ENCODE measurements at places on chromosomes 12 and 14.

GRCh38 chr14:68168460-68169109, 349.0 kb downstream of the RAD51B start:
- DNase-seq = no peak

DNA sequence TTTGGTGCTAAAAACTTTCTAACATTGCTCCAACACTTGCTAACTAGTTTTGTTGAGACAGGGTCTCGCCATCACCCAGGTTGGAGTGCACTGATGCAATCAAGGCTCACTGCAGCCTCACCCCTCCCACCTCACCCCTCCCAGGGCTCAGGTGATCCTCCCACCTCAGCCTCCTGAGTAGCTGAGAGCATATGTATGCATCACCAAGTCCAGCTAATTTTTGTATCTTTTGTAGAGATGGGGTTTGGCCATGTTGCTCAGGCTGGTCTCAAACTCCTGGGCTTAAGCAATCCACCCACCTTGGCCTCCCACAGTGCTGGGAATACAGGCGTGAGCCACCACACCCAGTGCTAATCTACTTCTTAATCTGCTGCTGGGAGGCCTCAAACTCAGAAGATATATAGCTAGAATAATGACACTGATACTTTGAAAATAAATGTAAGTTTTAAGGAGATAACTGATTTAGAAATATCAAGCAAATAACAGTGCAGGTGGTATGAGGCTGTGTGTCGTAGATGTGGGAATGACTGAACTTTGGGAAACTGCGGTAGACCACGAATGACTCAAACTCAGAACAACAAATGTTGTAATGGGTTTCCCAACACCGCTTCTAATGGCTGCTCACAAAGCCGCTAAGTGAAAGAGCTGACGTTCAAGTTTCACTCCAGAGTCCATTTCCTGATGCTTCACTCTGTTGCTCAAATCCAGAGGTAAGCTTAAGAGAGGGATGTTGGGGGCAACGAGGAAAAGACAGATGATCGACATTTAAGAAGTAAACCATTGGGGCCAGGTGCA, 10.0 kb downstream of the TMCC3 start:
- DNase-seq = no peak

- DNase-seq = no peak
Measured at GRCh38 chr12:90292183-90292582, 583.5 kb upstream of the ATP2B1 start.

DNA sequence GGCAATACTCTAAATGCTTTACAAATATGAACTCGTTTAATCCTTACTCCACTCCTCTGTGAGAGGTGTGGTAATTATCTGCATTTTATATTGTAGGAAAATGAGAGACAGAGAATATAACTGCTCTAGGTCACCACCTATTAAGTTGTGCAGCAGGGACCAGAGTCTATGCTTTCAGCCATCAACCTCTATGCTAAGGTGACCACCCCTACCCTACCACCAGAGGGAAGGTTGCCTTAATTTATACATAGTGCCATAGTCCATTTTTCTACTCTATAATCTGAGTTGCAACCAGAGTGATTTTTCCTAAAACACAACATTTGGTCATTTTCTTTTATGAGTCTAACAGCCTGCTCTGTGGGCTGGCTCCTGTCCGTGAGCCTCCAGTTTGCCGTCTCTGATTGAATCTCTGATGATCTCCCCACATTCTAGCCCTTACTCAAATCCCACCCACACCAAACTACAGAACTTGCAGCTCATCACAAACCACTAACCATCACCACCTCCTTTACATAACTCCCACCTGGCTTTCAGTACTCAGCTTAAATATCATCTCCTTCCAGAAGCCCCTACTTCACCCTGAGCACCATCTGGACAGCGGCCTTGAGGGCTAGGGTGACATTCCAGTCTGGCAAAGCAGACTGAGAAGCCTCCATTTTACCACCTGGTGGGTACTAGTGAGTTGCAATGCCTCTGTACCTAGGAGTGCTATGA, 126.6 kb downstream of the PPM1H start:
- no peak for DNase-seq

- DNase-seq = no peak
Measured at GRCh38 chr12:22160396-22161003, 114.5 kb downstream of the CMAS start.

DNA sequence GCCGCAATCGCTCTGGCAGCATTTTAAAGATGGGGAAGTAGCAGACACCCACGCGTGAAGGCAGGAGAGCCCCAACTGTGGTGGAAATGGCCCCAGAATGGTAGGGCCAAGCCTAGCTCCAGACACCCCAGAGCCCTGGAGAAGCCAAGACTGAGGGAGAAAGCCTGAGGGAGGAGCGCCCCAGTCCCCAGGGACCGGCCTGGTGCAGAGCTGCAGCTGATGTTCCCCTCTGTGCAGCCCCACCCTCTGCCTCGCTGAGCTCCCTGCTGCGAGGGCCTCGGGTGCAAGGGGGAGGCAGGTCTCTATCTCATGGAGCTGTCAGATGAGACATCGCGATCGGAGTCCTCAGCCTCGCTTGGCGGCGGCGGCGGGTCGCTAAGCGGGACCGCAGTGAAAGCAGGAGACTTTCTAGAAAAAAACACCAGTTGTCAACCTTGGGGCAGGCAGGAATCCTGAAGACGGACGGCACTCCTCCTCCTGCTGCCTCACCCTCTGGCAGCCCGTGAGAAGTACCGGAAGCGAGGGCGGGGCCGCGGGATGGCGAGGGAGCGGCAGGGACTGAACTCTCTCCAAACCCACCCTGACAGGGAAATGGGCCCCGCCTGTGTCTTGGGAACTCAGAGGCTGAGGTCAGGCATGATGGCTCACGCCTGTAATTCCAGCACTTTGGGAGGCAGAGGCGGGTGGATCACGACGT, 6.0 kb downstream of the GAPDH start:
- DNase-seq = peak; percentile 96
